ENCODE measurements at places on chromosomes 12 and 14. TPM values are rescaled to one million over a fixed set of nuclear protein-coding genes. Genes with fewer than 3 reads are reported as not detected.

- H3K27ac ChIP-seq = no peak overlapping the region
- H3K36me3 ChIP-seq = no peaks in the 10 kb centered on the region
- no peak overlapping the region for H3K4me3 ChIP-seq
- no peak for DNase-seq
Observed at GRCh38 chr14:59998564-59998963, 78.6 kb downstream of the LRRC9 start.

DNA sequence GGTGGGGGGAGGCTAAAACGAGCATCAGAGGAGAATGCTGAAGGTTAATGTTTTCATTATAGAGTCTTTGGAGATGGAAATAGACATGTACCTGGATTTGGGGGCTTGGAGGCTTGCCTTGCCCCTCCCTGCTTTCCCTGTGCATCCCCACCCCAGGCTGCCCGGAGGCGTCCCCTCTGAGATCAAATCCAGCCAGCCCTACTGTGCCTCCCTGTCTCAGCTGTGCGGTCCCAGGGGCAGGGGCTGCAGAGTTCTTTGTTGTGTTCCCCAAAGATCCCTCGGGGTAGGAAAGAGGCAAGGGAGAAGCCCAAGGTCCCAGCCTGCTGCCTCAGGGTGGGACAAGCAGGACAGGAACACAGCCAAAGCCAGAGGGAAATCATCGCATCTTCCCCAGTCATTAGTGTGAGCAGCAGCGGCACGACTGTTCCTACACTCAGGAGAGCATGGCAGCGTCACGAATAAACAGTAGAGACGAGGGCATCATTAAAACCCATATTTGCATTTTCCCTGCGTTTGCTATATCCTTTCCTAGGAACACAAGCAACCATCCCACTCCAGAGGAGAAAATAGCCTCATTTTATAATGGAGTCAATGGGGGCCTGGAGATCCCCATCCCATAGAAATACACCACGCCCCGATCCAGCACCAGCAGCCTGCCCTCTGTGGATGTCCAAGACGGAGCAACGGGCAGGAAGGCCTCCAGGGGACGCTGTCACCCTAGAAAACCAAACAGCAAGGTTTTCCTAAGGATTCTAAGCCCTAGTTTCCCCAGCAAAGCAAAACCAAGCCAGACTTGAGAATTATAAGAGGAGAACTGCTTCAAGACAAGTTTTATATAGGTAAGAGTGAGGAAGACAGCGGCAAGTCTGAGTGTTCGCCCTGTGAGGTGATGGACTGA, 32.4 kb downstream of the ANO2 start:
- H3K4me1 ChIP-seq = no peaks in the 10 kb centered on the region
- no peaks in the 10 kb centered on the region for H3K36me3 ChIP-seq
- no peak for DNase-seq
- H3K27ac ChIP-seq = no peak overlapping the region

WSCD2 gene
- total RNA-seq = 0.29 TPM

GRCh38 chr12:108629151-108629550, 4.5 kb downstream of the SELPLG start:
- no peaks in the 10 kb centered on the region for H3K36me3 ChIP-seq
- H3K4me1 ChIP-seq = peaks cover 26% of the 10 kb centered on the region
- peak overlapping the region; percentile 57 for H3K4me3 ChIP-seq
- peak overlapping the region; percentile 67 for H3K27ac ChIP-seq

- no peak for DNase-seq
- peaks cover 11% of the 10 kb centered on the region for H3K4me1 ChIP-seq
- peak overlapping the region; percentile 84 for H3K4me3 ChIP-seq
- H3K27me3 ChIP-seq = no peaks in the 10 kb centered on the region
- no peaks in the 10 kb centered on the region for H3K36me3 ChIP-seq
Observed at GRCh38 chr12:40106202-40106533, 287 bp upstream of the SLC2A13 start.

DNA sequence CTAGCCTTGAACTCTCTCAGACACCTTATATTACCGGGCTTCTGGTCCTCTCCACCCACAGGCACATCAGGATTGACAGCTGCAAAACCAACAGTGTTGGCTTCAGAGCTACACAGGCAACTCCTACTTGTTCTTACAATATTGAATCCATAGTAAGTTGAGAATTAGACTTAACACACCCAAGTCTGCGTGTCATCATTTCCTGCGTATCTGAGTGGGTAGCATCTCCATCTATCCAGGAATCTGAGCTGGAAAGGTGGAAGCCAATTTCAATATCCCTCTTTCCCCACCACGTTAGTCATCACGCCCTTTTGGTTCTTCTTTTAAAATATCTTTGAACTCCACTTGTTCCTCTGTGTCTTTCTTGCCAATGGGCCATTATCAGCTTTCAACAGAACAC, 37.2 kb downstream of the NRXN3 start:
- DNase-seq = no peak
- H3K4me1 ChIP-seq = no peaks in the 10 kb centered on the region
- no peak overlapping the region for H3K4me3 ChIP-seq
- H3K27me3 ChIP-seq = no peaks in the 10 kb centered on the region

DNA sequence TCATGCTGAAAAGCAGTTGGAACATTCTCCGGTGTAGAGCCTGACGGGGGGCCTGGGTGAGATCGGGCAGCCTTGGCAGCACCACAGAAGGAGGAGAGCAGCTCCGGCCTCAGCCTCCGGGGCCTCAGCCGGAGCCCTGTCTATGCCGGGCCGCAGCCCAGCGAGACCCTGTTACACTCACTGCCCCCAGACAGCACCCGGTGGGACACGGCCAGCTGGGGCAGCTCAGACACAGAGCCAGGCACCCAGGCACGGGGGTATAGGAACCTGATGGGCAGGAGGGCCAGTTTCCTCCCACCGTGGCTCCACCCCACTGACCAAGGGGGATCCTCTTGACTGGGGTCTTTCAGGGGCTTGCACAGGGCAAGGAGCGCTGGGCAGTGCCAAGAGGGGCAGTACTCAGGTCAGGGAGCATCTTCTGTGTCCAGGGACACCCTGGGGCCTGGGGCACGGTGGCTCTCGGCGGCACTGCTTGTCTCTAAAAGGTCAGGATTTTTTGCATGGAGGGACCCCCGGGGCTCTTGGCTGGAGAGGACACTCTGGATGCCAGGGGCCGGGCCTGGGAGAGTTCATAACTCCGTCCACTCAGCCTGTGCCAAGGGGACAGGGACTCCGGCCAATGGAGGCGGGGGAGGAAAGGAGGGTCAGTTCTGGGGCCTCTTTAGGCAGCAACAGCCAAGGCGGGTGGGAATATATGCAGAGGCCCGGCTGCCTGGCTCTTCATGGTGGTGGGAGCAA, 9.4 kb downstream of the INF2 start:
- no peak overlapping the region for H3K27ac ChIP-seq
- peaks cover 55% of the 10 kb centered on the region for H3K4me1 ChIP-seq
- peaks cover 51% of the 10 kb centered on the region for H3K36me3 ChIP-seq
- H3K27me3 ChIP-seq = no peaks in the 10 kb centered on the region
- no peak overlapping the region for H3K4me3 ChIP-seq

- no peak for DNase-seq
- peaks cover 2% of the 10 kb centered on the region for H3K4me1 ChIP-seq
- no peaks in the 10 kb centered on the region for H3K36me3 ChIP-seq
- H3K27ac ChIP-seq = no peak overlapping the region
Observed at GRCh38 chr14:56810836-56811592, 735 bp upstream of the OTX2 start.

DNA sequence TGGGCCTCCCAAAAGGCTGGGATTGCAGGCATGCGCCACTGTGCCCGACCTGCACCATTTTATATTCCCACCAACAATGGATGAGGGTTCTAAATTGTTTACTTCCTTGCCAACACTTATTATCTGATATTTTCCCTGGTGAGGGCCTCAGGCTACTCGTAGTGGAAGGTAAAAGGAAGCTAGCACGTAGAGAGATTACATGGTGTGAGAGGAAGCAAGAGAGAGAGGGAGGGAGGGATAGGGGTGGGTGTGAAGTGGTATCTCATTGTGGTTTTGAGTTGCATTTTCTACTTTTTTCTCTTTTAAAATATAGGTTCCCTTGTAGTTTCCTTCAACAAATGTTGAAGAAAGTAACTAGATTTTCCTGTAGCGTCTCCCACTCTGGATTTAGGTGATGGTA, 30.9 kb downstream of the MYO1H start:
- H3K4me1 ChIP-seq = no peaks in the 10 kb centered on the region
- no peaks in the 10 kb centered on the region for H3K27me3 ChIP-seq
- H3K36me3 ChIP-seq = no peaks in the 10 kb centered on the region
- H3K4me3 ChIP-seq = no peak overlapping the region
- H3K27ac ChIP-seq = no peak overlapping the region

DNA sequence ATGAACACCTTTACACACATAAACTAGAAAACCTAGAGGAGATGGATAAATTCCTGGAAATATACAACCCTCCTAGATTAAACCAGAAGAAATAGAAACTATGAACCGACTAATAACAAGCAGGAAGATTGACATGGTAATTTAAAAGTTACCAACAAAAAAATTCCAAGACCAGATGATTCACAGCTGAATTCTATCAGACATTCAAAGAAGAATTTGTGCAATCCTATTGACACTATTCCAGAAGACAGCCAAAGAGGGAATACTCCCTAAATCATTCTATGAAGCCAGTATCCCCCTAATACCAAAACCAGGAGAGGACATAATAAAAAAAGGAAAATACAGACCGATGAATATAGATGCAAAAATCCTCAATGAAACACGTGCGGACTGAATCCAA, 102.6 kb upstream of the KRR1 start:
- no peaks in the 10 kb centered on the region for H3K27me3 ChIP-seq
- no peak for DNase-seq
- no peaks in the 10 kb centered on the region for H3K4me1 ChIP-seq
- H3K4me3 ChIP-seq = no peak overlapping the region
- H3K36me3 ChIP-seq = no peaks in the 10 kb centered on the region
- H3K27ac ChIP-seq = no peak overlapping the region

DNA sequence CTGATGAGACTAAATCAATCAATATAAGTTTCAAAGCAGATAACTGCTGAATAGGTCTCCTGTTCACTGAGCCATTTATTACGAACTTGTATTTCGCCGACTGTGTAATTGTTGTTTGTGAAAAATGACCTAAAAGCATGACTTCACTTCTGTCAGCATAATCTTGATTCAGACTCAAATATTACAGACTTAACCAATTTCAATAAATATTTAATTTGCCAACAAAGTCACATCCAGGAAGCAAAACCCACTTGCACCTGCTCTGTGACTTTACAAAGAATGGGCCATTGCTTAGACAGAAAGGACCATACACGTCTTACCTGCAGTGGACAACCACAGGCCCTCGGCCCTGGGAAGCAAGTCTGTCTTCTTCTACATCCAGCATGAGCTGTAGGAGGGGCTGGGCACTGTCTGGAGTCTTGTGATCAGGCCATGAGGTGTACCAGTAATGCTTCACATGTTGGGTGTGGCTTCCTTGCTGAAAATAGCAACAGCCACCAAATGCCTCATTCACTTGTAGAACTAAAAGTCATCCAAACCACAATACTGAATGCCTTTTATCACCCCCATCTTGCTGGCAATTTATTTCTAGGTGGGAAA, 23.5 kb upstream of the PTPRB start:
- H3K36me3 ChIP-seq = no peaks in the 10 kb centered on the region
- H3K27me3 ChIP-seq = no peaks in the 10 kb centered on the region
- no peak for DNase-seq
- H3K4me3 ChIP-seq = no peak overlapping the region
- H3K4me1 ChIP-seq = no peaks in the 10 kb centered on the region
